Lung (tissue), 17 donors: ENCODE measurements at places on chromosomes 6 and 20. TPM values are rescaled to one million over a fixed set of nuclear protein-coding genes. Genes with fewer than 3 reads are reported as not detected.
A peak's percentile ranks its signal among the peaks of the same experiment; 100 is the strongest.

Gene PERP
- total RNA-seq, result 22.4 TPM

GRCh38 chr20:20446425-20447015 lies 78.6 kb downstream of the INSM1 start:
- DNase-seq, result peak; percentile 30

DNA sequence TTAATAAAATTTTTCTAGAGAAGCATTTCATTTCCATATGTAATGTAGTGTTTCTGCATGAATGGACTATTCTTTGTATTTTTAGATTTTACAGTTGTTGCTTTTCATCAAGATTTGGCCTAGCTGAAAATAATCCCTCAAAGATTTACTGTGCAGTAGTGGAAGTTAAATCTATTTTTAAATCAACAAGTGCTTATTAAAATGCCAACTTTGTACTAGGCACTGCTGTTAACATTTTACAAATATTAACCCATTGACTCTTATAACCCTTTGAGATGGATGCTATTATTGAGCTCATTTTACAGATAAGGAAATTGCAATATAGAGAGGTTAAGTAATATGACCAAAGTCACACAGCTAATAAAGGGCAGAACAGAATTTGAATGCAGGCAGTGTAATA lies 274.5 kb downstream of the NKAIN2 start:
- DNase-seq, result no peak

DNA sequence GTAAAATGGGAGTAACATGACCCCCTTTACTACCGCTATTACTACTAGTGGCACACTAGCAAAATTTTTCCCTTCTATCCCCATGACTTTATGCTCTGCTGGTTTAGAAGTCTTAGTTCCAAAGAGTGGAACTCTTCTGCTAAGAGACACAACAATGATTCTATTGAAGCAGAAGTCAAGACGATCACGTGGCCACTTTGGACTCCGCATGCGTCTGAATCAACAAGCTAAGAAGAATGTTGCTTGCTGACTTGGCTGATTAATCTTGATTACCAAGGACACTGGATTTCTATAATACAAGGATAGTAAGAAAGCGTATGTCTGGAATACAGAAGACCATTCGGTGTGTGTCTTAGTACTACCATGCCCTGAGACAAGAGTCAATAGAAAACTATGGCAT lies 244.7 kb upstream of the BTBD3 start:
- DNase-seq, result no peak

Gene CDH26
- total RNA-seq, result 11.3 TPM

GRCh38 chr6:13229205-13230085 lies 98.9 kb downstream of the TBC1D7 start:
- DNase-seq, result no peak

GRCh38 chr6:24606200-24606930 lies 39.6 kb downstream of the KIAA0319 start:
- DNase-seq, result no peak

Gene IRF4
- total RNA-seq, result 4.6 TPM

DNA sequence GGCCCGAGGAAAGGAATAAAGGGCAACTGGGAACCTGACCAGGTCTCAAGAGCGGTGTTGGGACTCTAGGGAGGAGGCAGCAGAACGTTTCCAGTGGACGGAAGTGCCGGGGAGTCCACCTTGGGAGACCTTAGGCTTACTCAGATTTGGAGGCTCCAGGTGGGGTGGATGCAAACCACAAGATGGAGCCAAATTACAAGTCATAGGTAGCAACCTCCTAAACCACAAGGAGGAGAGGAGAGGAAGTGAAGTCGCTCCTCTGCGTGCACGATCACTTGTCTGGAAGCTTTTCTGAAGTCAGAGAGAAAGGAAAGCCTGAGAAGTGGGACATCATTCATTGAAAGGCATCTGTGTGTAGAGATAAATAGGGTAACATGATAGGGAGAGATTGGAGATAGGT lies 9.3 kb downstream of the HLA-DOA start:
- no peak for DNase-seq

GRCh38 chr20:40637176-40637575 lies 51.9 kb downstream of the MAFB start:
- no peak for DNase-seq

Gene LY6G6D
- total RNA-seq, result not detected

DNA sequence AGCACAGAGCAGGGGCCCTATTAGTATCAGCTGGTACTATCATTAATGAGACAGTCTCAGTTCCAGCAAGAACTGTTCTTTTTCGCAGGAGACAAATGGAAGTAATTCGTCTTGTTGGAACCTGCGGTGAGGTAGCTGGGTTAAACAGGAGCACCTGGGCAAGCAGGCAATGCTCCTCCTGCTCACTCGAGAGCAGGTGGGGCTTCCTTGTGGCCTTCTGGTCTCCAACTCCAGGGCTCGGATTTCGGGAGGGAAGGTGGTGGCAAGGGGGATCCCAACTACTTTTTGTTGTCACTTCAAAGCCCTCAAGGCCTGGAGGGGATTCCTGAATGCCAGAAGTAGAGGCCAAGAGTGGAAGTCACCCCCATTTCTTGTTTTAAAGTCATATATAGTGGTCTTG lies 1.3 kb upstream of the SPEF1 start:
- no peak for DNase-seq

DNA sequence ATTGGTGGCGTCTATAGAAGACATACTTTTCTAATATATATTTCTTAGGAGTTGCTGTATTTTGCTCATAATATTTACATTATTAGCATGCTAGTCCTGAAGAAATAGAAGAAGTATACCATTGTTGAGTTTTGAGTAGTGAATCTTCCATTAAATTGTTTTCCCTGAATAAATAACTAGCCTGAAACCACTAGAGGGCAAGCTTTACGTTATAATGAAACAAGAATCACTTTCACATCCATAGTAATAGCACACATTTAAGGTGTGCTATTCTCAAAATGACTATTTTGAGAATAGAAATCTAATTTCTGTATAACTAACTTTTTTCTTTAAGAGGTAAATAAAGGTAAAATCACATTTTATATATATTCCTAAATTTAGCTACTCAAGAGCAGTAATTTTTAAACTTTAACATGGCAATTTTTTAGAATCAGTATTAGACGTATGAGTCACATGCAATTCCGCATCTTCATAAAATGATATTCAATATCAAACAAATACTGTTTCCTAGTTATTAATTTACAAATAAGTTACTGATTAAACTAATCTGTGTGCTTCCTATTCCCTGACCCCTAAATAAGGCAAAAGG lies 213.2 kb upstream of the MANEA start:
- DNase-seq, result peak; percentile 29

Gene ENPP5
- 19.2 TPM for total RNA-seq

Gene CTCFL
- not detected for total RNA-seq

Gene C20orf202
- 0.37 TPM for total RNA-seq

DNA sequence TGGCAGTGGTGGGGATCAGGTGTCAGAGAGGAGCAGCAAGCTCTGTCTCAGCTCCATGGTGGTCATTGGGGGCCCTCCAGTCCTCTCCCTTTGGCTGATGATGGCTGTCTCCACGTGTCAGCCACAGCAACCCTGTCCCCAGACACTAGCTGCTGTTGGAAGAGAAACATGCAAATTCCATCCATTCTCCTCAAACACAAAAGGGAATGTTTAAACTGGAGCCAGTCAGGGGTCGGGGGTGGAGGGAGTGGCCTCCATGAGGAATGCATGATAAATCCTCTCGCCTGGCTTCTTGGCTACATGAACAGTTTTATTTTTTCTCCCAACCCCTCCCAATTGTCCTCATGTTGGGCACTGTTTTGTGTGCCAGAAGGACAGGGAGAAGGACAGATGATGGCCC lies 86.4 kb downstream of the EDN3 start:
- peak; percentile 62 for DNase-seq

- peak; percentile 85 for DNase-seq
Measured at GRCh38 chr6:136950436-136951126, 28.5 kb downstream of the SLC35D3 start.

GRCh38 chr6:42505385-42505718 lies 53.6 kb upstream of the TRERF1 start:
- DNase-seq, result no peak

GRCh38 chr20:58216334-58216733 lies 12.1 kb downstream of the ANKRD60 start:
- peak; percentile 94 for DNase-seq

DNA sequence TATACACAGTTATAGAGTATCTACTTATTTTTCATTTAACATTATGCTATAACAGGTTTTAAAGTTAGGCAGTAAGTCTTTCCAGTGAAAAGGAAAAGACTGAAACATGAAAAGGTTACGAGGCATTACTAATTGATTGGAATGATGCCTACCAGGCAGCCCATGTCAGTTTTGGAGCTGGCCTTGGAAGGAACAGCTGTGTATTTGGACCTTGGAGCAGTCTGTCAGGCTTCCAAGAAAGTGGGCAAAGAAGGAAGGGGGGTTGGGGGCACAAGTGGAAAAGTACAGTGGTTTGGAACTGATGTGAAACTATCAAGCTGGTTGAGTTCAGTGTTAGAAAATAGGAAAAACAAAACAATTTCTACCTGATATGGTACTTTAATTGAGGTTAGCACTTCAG lies 41.7 kb downstream of the SLC16A10 start:
- peak; percentile 65 for DNase-seq

- no peak for DNase-seq
Measured at GRCh38 chr20:60062431-60063047, 104.3 kb downstream of the CDH26 start.

DNA sequence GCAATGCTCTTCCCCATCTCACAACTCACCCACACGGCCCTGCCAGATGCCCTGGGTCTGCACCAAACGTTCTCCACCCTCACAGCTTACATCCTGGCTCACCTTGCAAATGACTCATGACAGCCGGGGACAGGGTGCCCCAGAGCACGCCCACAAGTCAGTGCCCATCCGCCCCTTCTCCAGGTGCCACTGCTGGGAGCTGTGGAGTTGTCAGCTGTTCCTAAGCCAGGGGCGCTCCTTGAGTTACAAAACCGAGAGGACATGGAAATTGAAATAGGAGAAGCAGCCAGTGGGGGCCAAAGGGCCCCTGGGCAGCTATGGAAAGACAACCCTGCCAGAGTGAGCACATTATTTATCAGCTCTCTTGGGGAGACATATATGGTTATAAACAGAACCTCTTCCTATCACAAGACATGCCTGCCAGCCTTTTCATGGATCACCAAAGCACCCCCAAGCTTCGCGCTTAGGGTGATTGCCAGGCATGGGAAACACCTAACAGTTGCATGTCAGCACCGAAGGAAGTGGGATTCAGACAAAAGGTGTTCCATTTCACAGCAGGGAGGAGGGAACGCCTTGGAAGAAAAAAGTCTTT lies 236.8 kb downstream of the LY86 start:
- no peak for DNase-seq

DNA sequence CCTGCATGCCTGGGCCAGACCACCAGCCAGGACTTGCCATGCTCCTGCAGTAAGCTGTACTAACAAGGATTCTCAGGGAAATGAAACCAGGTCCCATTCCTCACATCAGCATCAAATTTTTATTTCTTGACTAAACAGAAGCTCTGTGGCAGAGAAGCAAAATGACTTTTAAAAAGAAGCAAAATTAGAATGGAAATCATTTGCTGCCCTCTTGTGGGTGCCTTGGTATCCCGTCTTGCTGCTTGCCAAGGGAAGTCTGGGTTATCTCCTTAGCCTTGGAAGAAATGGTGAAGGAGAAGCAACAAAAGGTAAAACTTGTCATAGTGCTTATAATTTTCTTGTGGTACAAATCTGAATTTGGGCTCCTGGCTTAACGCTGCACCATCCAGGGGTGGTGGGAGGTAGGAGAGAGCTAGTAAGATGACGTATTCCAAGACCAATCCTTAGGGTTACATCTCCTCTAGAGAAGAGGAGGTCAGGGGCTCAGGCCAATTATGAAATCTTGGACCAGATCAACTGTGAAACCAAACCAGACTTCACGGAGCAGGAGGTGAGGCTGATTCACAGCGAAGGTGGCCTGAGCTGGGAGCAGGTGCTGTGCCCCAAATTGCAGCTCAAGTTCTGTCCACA lies 107.5 kb downstream of the FAXC start:
- peak; percentile 16 for DNase-seq

DNA sequence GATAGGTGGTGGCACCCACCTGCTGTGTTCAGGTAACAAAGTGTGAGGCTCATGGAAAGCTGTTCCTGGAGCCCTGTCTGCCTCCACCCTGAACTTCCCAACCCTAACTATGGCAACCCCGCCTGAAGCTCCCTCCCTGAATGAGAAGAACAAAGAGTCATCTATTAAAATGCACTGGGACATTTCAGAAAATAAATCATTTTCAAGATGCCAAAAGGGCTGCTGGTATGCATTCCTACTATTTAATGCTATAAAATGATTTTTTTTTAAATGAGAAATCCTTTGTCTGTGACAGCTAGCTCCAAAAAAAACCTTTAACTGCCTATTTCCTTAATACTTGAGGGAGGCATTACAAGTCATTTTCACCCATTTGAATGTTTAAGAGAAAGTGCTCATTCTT lies 84.3 kb upstream of the MRPS10 start:
- DNase-seq, result no peak

Gene HEY2
- 1.0 TPM for total RNA-seq

Gene GFOD1
- total RNA-seq, result 22.8 TPM

DNA sequence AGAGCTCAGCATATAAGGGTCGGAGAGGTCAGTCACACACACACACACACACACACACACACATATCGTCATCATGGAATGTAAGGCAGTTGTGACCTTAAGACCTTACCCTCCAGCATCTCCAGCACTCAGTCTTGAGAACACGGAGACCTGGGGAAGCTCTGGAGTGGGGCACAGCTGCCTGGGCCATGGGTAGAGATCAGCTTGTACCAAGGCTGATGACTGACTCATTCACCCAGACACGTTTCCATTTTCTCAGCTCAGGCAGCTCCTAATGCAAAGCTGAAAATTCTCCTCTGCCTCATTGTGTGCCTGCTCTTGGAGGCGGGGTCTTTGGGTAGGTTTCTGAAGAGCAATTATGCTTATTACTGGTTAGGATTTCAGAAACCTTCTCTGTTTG lies 38.3 kb upstream of the PDYN start:
- DNase-seq, result no peak

GRCh38 chr6:16752206-16752866 lies 8.9 kb downstream of the ATXN1 start:
- DNase-seq, result no peak

DNA sequence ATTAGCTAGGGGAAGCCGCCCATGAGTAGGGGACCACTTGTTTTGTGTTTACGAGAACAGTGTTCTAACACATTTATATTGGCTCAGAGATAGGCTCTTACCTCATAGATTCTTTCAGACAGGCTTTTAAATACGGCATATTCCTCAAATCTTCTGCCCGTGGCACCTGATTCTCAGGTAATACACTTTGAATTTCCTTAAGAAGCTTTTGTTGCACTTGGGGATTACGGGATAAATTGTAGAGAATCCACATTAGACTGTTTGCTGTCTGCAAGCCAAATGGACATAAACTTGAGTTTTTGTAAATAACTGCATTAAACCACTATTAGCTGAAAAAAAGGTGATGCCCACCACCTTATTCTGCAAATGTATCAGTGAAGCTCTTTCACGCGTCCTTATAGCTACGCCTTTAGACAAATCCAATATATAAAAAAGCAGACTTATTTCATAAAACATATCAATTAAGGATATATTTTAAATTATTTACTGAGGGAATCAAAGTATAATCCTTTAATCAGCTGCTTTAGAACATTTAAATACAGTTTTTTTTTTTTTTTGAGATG lies 14.8 kb downstream of the CYP24A1 start:
- no peak for DNase-seq

Gene ULBP3
- 5.7 TPM for total RNA-seq
